ENCODE measurements at places on chromosomes 16 and 17.

- peak overlapping the region; percentile 41 for H3K4me3 ChIP-seq
- no peaks in the 10 kb centered on the region for H3K36me3 ChIP-seq
- H3K4me1 ChIP-seq: peaks cover 14% of the 10 kb centered on the region
- no peaks in the 10 kb centered on the region for H3K27me3 ChIP-seq
- peak overlapping the region; percentile 69 for H3K27ac ChIP-seq
- no peak for DNase-seq
Observed at GRCh38 chr16:87032554-87032953, 284.6 kb downstream of the C16orf95 start.

DNA sequence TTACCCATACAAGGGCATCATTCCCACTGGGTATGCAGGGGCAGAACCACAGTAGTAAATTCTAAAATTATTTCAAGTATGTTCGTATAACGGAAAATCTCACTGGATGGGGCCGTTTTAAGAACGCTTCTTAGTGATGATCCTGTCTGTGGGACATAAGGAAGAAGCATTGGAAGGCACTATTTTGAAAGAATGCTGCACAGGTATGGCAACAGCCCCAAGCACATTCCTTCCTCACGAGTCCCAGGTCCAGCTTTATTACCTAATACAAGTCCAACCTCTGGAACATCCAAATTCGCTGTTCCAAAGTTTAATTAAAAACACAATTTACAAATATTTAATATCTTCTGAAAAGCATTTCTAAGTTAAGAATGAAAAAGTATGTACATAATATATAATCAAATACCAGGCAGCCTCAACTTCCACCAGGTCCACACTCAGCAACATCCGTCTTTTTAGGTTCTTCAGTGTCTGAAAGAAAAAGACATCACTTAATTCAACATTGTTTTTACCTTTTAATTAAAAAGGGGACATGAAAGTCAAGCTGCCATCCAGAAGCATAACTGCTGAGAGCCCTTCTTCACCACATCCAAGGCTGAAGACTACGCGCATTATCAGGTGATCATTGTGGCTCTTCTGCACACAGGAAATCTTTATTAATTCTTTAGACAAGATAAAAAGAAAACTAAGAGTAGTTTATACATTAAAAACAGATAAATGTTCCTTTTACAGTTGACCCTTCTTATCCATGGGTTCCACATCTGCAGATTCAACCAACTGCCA lies 49.8 kb downstream of the BRD7 start:
- H3K36me3 ChIP-seq: peaks cover 57% of the 10 kb centered on the region
- H3K27me3 ChIP-seq: no peaks in the 10 kb centered on the region
- no peak for DNase-seq
- H3K27ac ChIP-seq: no peak overlapping the region
- no peak overlapping the region for H3K4me3 ChIP-seq

DNA sequence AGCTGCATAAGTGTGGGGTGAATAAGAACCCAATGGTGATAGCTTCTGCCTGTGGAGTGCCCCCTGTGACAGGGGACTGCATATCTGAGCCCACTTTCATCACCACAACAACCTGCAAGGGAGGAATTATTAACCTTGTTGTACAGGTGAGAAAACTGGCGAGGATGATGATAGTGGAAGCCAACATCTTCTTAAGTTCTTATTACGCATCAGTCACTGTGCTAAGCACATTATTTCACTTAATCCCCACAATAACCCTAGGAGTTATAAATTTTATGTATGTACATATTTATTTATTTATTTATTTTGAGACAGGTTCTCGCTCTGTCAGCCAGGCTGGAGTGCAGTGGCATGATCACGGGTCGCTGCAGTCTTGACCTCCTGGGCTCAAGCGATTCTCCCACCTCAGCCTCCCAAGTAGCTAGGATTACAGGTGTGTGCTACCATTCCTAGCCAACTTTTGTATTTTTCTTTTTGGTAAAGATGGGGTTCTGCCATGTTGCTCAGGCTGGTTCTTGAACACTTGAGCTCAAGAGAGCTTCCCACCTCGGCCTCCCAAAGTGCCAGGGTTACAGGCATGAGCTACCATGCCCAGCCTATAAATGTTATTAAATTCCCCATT lies 7.6 kb downstream of the PDILT start:
- DNase-seq: no peak
- H3K27me3 ChIP-seq: no peaks in the 10 kb centered on the region
- peaks cover 16% of the 10 kb centered on the region for H3K4me1 ChIP-seq
- no peak overlapping the region for H3K27ac ChIP-seq

DNA sequence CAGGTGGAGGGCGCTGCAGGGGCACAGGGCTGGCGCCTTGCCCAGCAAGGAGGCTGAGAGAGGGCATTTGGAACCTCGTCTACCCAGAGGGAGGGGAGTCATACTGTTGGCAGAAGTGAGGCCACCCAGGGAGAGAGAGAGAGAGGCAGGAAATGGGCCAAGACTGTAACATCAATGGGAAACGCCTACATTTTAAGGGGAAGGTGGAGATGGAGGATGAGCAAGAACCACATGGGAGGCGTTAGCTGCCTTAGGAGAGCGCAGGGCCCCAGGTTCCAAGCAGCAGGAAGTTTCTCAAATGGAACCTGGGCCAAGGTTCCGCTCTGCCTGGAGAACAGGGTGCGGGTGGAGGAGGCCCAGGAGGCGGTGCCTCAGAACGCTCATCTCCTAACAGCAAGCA lies 2.7 kb upstream of the WFDC1 start:
- no peaks in the 10 kb centered on the region for H3K27me3 ChIP-seq
- H3K36me3 ChIP-seq: no peaks in the 10 kb centered on the region

Data from thoracic aorta (tissue), 2 donors.